ENCODE measurements at places on chromosomes 1 and 21.

- no peak for DNase-seq
Observed at GRCh38 chr1:220577926-220578325, 50.0 kb downstream of the MARK1 start.

DNA sequence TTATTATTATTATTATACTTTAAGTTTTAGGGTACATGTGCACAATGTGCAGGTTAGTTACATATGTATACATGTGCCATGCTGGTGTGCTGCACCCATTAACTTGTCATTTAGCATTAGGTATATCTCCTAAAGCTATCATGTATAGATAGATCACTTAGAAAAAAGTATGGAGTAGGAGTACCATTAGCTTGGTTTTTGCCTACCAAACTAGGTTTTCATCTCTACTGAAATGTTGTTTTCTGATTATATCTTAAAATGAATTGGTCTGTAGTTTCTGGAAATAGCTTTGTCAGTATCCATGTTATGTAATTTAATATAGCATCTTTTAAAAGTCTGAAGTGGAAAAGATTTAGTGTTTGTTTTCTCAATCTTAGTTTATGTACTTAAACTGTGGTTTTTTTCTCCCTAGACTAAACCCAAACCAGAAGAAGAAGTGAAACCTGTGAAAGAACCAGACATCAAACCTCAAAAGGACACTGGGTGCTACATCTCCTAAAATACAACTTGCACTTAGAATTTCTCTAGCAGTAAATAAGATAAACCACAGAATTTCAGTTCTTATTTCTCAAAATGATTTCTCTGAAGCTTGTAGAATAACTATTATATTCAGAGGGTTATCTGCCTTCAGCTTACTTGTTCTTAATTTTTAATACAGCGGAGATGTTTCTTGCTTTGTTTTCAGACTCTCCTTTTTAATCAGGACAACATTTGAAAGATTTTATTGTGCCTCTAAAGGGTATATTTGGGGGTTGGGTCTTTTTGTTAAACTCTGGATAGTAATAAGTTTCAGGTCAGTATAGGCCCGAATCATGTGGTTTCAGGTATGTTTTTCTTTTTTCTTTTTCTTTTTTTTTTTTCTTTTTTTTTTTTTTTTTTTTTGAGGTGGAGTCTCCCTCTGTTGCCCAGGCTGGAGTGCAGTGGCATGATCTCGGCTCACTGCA is 4.5 kb upstream of the FAM177B start:
- DNase-seq = no peak

- no peak for DNase-seq
Observed at GRCh38 chr1:966135-966703, at the start of gene PLEKHN1. TSS of gene PLEKHN1 (plus strand) at chr1:966482. CDS start at chr1:966532, 50 bp downstream.

- DNase-seq = no peak
Observed at GRCh38 chr1:116064616-116065015, 46.6 kb upstream of the MAB21L3 start.

DNA sequence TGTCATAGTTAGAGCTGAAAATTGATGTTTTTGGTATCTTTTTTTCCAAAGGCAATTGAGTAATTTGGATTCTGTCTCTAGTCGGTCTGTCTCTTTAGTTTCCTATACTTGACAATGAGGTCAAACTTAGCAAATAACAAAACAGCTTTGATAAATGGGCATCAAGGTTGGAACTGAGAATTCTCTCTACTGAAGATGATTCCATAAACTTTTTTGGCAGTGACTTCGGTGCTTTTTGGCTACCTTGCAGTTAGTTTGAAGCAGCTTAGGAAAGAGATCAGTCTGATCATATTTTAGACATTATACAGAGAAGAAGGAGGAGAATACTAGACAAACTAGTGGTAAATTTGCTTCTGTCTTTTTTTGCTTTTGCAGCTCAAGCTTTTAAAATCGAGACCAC is 559 bp downstream of the VCAM1 start:
- no peak for DNase-seq

DNA sequence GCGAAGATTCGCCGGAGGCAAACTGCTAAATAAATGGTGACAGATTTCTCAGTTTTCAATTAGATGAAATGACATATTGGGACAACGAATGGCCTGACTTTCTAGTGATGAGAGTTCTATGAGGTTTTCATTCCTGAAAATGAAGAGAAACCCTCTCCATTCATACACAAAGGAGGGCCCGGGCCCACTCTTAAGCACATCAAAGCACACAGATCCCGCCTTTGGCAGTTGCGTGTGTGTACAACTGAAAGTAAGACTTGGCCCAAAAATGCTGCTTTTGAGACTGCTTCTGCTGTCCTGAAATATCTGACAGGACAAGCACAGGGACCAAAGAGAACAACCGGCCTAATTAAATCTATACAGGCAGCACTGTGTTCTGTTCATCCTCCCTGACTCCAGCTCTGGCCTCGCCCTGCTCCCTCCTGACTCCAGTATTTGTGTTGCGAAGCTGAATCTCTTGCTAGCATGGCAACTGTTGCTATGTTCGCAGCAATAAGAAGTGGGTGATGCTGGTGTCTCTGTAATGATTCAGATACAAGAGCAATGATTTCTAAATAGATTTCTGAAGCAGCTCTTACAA is 7.4 kb downstream of the LRRC53 start:
- no peak for DNase-seq

GRCh38 chr1:61993331-61993961 is 201.2 kb upstream of the L1TD1 start:
- no peak for DNase-seq

DNA sequence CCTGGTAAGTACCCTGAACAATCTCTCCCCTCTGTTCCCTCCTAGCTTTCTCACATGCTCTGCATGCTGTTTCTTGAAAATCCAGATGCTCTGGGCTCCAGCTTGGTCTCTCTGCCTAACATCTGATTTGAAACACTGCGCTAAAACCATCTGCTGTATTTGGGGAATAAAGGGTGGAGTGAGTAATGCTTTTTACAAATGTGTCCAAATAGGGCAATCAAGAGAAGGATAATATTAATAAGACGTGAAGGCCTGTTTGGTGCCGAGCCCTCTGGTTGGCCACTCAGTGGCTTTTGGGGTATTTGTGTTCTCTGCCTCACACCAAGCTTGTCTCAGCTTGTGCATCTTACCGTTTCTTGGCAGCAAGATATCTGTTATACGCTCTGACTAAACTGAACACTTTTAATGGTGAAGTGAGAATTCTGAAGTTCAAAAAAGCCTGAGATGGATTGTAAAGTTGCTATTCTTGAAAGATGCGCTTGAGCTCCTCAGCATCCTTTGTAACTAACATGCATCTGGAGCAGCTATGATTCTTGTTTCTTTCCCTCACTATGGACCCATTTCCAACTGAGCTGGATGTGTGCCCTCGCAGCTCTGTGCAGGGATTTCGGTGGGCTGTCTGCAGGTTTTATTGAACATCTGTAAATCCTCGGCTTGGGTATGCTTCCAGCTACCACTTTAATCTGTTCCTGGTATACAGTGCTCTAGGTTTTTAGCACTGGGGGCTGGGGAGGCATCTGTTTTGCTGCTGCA is 269.4 kb downstream of the RWDD3 start:
- peak; percentile 5 for DNase-seq

DNA sequence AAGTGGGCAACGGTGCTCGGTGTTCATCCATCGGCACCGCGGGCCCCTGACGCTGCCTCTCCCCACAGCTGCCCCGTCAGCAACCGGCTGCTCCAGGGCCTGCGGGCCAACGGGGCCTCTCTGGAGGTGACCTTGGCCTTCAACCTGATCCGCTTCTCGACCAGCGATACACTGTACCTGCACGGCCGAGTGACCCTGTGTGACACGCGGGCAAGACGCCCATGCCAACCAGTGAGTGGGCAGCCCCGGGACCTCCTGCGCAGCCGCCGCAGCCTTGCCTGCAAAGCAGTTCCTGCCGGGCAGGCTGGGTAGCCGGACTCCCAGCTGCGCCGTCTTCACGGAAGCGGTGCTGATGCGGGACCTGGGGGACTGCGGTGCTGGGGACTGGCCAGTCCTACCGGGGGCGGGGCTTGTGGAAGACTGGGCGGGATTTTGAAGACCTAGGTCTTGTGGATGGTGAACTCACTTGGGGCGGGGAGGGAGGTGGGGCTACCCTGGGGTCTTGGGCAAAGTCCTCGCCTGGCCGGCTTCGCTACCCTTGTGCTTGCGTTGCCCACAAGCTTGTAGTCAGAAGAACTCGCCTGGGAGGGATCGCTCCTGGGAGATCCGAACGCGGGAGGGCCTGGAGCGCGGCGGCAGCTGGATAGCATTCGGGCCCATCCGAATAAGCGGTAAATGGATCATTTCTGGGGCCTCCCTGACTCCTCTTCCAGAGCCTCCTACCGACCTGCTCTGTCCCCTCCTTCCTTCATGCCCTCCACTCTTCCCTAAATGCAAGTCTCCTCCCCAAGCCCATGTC is 8.8 kb upstream of the CEP85 start:
- no peak for DNase-seq

DNA sequence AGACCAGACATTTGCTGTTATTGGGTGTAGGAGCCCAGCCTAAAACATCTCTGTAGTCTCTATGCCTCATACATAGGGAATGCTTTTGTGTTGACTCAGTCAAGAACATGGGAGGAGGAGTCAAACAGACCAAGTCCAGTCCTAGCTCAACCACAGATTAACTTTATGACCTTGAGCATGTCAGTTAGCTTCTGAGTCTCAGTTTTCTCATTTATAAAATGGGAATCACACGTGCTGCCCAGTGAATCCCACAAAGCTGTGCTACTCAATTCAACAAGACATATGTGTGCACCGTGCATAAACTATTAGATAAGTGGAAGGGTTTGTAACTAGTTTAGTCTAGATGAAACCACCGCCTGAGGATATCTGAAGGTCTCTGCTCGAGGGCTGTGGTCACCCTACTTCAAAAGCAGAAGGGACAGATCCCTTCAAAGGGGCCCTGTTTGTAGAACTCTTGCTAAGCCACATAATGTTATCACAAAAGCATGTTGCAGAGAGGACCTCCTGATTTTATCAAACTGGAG is 109.5 kb upstream of the NFIA start:
- DNase-seq = no peak

- DNase-seq = no peak
Observed at GRCh38 chr1:215417122-215417521, 150.0 kb upstream of the KCTD3 start.

DNA sequence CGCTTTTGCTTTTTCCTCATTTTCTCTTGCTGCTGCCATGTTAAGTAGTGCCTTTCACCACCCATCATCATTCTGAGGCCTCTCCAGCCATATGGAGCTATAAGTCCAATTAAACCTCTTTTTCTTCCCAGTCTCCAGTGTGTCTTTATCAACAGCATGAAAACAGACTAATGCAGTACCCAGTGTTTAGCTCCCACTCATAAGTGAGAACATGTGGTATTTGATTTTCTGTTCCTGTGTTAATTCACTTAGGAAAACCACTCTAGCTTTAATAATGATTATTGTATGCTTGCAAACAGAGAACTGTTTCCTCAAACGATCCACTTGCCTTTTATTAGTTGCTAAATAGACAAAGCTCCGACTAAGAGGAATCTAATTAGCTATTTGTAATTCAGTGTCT is 43.3 kb downstream of the IL23R start:
- DNase-seq = no peak

DNA sequence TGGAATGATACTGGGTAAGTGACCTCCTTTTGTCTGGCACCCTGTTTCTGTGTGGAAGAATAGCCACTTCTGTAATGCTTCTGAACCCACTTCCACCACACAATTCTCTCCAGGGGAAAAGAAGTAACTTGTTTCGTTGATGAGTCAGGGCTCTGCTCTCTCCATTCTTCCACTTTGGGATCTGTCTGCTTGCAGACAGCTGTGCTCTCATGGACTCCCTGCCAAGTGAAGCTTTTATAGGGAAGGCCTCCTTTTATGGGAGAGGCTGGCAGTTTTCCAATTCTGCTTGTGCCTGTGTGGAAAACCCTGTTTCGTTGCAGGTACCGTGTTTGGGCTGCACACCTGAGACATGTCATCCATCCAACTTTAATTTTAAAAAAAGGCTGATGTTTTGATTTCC is 130.7 kb downstream of the GIPC2 start:
- peak; percentile 61 for DNase-seq

- DNase-seq = no peak
Observed at GRCh38 chr1:43541721-43542401, 11.2 kb downstream of the PTPRF start.

GRCh38 chr1:207854001-207854400 is 56.9 kb downstream of the CD34 start:
- DNase-seq = no peak

- DNase-seq = no peak
Observed at GRCh38 chr1:13523780-13524477, 10.1 kb upstream of the LRRC38 start.

- DNase-seq = no peak
Observed at GRCh38 chr21:35520302-35520701, 471.2 kb upstream of the RUNX1 start.

DNA sequence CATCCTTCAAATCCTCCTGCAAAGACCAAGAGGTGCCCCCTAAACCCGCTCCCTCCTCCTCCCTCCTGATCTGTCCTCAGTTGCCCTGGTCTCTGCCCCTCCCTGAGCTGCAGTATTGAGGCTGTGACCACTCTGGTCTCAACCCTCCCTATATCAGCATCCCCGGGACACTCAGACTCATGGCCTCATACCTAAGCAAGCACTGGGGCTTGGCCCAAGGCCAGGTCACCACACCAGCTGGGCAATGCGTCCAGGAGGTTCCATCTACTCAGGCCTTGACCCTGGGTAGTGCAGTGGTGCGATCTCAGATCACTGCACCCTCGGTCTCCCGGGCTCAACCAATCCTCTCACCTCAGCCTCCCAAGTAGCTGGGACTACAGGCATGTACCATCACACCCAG is 9.8 kb downstream of the KIF17 start:
- no peak for DNase-seq

GRCh38 chr1:155900161-155900560 is 11.0 kb downstream of the RIT1 start:
- no peak for DNase-seq

GRCh38 chr1:201740670-201741111 is 88.3 kb upstream of the IPO9 start:
- no peak for DNase-seq

DNA sequence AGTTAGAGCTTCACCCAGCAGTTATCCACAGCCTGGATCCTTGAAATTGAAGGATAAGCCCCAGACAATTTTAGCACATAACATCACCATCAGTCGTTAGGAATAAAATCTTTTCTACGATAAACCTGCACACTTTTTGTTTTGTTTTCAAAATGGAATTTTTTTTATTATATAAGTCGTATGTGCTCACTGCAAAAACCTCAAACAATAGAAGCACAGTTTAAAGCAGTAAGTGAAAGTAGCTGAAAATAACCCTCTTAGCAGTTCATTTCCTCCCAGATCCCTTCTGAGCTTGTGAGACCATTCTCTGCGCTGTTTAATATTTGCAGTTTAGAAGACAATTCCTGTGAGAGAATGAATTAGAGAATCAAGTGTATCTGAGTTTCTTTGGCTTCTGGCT is 38.3 kb downstream of the ELK4 start:
- no peak for DNase-seq

GRCh38 chr1:162849711-162850110 is 11.3 kb downstream of the CCDC190 start:
- no peak for DNase-seq

DNA sequence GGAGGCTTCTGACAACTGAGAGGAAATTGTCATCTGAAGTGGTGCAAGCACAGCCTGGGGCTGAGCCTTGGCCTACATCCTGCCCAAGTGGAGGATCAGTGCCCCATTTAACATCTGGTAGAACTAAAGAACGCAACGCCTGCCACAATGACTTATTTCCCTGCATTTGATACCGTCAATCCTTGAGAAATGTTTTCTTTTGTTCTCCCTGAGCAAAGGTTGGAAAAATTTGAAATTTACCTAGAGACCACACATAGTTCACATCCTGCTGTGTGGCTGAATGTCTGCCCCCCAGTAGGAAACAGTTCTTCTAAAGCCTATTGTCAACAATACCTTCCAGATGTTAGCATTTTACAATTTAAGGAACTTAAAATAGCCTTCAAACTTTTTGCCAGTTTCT is 5.6 kb upstream of the RGS4 start:
- no peak for DNase-seq
